ENCODE measurements at places on chromosomes 13 and 19.

GRCh38 chr13:71046360-71047079 lies 820.5 kb downstream of the DACH1 start:
- DNase-seq, result no peak

DNA sequence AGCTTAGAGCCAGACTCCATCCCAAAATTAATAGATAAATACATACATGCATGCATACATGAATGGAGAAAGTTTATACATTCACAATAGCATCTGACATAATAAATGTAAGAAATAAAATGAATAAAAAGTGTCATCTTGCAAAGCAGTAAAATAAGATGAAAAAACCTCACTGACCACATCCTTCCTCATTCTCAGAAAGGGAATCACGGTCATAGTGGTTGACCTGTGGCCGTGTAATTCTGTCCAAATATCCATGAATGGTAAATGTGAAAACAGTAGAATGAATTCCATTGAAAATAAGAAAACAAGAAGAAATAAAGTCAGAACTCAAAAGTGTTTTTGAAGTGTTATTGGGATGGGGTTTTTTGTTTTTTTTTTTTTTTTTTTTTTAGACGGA lies 9.8 kb upstream of the CDC42EP5 start:
- no peak for DNase-seq

DNA sequence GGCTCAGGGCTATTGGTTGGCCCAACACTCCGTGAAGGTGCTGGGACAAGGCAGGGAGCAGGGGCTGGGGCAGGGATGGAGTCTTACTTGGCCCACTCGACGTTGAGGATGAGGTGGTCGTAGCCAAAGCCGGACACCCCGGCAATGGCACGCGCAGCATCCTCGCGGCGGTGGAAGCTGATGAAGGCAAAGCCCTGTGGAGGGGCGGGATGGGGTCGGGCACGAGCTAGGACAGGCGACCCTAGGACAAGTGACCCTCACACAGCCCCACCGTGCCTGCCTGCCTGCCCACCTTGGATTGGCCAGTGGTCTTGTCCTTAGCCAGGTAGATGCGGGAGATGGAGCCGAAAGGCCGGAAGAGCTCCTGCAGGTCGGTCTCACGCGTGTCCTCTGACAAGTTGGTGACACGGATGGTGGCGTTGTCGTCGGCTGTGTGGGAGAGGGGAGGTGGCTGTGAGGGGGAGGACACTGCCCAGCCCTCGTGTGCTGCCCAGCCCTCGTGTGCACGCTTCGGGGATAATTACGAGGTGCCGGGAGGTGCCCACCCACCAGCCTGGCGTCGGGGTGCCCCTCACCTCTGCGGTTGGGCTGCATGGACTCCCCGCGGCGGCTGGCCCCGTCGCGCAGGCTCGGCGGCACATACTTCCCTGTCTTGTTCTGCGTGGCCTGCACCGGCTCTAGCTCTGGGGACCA lies 4.0 kb downstream of the P2RY11 start:
- no peak for DNase-seq

DNA sequence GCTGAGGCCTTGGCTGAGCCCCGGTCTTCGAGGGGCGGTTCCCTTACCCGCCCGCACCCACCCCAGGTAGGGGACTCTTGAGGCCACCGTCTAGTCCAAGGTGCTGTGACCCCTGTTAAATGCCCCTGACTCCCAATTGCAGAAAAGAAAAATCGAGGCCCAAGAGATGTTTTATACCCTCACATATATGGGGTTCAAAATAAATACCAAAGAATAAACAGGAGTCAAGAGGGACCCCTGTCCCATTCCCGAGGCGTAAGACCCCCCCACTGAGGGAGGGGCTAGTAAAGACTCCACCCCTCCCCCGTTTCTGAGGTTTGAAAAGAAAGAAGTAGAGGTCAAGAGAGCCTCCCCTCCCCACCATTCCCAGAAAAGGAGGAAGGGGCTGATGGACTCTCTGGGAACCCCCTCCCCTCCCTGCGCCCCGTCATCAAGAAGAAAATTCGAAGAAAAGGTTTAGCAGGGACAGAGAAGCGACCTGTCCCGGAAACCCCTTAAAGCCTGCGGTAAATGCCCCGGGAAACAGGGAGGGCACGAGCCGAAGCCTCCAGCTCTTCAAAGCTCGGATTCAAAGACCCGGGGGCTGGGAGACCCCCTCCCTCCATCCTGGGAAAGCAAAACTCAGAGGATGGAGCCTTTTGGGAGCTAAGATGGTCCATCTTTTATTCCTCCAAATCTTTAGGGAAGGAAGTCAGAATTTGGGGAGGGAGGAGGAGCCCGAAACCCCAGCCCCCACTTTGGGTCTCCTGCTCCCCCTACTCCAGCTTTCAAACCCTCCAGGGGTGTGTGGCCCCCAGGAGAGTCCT lies 755 bp upstream of the RAB3A start:
- no peak for DNase-seq

DNA sequence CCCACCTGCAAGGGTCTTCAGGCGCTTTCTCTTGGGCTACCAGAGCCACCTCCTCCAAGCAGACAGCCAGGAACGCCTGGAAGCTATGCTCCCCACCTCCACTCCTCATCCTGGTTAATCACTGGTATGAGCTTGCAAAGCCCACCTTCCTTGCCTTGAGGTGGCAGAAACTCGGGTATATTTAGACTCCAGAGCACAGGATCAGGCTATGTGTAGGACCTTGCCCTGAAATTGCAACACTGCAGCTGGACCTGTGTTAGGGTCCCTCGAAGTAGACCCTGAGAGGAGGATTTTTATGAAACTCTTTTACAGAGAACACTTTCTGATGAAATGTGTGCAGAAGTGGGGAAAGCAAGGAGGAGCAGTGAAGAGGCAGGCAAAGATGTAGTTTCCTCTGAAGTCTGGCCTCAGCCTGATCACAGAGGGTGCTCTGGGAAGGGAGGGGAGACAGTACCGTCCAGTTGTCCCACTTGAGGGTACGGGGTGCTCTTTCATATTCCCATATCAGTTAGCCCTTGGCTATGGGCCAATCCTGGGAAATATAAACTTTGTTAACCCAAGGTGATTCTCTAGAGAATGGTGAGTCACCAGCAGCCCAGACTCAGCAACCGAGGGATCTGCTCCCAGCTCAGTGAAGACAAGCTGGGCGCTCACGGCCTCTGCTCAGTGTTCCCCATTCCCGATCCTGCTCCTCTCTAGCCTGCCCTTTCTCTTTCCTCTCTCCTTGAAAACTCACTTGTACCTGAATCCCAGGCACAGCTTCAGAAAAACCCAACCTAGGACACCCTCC lies 157.9 kb downstream of the UQCRFS1 start:
- no peak for DNase-seq

GRCh38 chr13:37100731-37101130 lies 4.7 kb downstream of the CSNK1A1L start:
- no peak for DNase-seq

- no peak for DNase-seq
Measured at GRCh38 chr13:19155321-19155861, 26.2 kb downstream of the TUBA3C start.

- no peak for DNase-seq
Measured at GRCh38 chr13:99339736-99340397, 32.7 kb upstream of the GPR183 start.

- DNase-seq, result no peak
Measured at GRCh38 chr19:55176076-55176475, 4.0 kb downstream of the SYT5 start.

GRCh38 chr19:478236-478903 lies 17.5 kb upstream of the SHC2 start:
- DNase-seq, result peak; percentile 8

- peak; percentile 51 for DNase-seq
Measured at GRCh38 chr19:1853295-1854038, 5.2 kb upstream of the REXO1 start.

- DNase-seq, result no peak
Measured at GRCh38 chr19:50415661-50416033, 3.1 kb upstream of the SPIB start.

GRCh38 chr19:21028969-21029268 lies 8.5 kb downstream of the ZNF430 start:
- DNase-seq, result no peak

DNA sequence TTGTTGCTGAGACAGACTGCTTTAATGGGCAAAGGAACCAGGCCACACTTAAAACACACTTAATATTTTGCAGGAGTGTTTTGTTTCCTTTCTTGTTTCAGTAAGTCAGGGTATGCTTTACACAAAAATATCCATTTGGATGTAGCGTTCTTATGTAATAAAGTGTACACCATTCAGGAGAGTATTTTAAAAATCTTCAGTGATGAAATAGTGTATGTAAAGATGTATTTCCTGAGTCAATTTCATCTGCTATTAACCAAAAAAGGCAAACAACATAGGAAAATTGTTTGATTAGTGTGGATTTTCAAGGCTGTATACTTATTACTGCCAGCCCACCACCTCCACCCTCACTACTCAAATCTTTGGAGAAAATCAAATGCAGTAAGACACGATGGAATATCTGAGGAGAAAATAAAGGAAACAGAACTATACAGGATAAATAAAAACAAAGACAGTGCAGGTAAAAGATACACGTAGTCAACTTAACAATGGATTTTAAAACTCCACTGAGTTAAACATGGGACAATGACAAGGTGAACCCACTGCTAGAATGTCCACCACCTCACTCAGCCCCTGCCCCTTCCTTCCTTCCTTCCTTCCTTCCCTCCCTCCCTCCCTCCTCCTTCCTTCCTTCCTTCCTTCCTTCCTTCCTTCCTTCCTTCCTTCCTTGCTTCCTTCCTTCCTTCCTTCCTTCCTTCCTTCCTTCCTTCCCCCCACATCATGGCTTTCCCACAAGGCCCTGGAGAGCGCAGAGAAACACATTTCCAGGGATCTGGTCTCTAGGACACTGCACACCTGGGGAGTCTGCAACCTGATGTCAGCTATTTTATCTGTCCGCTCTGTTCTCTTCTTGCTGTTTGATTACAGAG lies 360.3 kb downstream of the IRS2 start:
- DNase-seq, result no peak

DNA sequence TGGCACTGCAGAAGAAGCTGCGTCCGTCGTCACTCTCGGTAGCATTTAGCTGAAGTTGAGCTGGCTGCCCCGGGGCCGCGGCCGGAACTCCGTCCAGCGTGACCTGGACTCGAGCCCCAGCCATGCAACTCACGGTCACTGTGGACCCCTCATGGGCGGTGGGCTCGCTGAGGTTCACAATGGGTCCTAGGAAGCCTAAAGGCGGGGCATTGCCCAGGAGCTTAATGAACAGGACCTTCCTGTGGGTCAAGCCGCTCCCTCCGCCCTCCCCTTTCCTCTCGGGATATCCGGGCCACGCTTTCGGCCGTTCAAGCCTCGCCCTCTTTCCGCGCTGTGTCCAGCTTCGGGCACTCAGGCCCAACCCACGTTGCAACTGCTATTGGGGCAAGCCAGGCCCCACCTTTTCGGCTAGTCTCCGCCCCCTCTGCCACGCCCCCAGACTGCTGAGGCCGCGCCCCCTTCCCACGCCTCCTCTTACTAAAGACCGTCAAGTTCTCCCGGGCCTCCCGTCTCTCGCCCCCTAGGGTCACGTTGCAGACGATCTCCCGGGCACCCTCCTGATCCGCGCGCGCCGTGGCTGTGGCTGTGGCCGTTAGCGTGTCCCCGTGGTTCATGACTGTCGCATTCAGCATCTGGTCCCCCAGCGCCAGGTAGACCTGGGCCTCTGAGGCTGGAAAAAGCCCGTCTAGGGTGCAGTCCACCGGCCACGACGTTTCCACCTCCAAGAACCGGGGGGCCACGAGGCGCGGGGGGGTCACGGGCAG lies 1.4 kb upstream of the RAVER1 start:
- DNase-seq, result peak; percentile 72

DNA sequence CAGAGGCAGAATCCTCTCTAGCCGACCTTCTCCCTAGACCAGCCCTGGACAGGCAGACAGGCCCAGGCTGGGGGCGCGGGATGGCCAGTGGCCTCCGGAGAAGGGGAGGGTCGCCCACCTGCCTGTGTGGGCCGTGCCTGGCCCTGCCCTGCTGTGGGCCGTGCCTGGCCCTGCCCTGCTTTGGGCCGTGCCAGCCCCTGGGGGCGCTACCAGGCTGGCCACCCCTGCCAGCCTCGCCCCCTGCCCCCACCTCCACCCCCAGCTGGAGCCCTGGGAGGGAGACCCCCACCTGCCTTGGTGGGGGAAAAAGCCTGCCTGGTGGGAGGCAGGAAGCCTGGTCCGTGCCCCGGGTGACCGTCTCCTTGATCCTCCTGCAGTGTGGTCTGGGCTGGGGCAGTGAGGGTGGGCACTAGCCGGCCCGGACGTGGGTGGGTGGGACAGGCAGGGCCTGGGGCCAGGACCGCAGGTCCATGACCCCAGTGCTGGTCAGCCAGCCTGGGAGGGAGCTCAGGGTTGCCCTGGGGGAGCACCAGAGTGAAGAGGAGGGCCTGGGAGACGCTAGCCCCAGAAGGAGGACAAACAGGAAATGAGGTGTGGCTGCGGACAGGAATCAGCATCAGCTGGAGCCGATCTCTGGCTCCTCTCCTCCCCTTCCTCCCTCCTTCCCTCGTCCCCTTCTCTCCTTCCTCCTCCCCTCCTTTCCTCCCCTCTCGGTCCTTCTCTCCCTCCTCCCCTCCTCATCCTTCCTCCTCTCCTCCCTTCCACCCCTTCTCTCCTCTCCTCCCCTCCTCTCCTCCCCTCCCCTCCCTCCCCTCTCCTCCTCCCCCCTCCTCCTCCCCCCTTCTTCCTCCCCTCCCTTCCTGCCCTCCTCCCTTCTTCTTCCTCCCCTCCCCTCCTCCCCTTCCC lies 5.1 kb upstream of the MKNK2 start:
- no peak for DNase-seq

GRCh38 chr13:36891752-36892151 lies 28.3 kb downstream of the SMAD9 start:
- DNase-seq, result no peak

GRCh38 chr13:41813426-41813825 lies 147.5 kb downstream of the VWA8 start:
- no peak for DNase-seq

- no peak for DNase-seq
Measured at GRCh38 chr19:28103921-28104320, 1109.0 kb downstream of the UQCRFS1 start.

GRCh38 chr13:86003029-86003428 lies 203.8 kb upstream of the SLITRK6 start:
- no peak for DNase-seq
